ENCODE measurements at places on chromosomes 5 and 9.

GRCh38 chr9:77848404-77848803 lies 183.2 kb downstream of the GNAQ start:
- DNase-seq, result no peak

- no peak for DNase-seq
Observed at GRCh38 chr5:179239256-179240135, 105.8 kb downstream of the ADAMTS2 start.

- no peak for DNase-seq
Observed at GRCh38 chr5:89097103-89097502, 214.1 kb upstream of the MEF2C start.

DNA sequence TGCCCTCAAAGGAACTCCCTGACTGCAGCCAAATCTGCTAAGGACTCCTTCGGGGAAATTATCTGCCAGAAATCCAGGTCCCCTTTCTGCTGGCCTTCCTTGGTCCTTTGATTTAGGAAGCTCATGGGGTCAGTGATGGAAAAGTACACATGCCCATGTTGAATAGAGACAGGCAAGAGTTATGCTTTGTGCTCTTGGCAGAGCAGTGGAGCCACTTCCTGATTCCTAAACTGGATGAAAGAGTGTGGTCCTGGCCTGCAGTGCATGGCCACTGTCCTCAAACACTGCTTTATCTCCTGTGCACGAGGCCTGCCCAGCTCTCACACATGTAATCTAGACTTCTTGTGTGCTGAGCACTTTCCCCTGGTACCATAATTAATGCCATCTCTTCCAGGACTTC lies 2.0 kb upstream of the EBF1 start:
- no peak for DNase-seq

All from activated CD4-positive, alpha-beta T cell treated with anti-CD3 and anti-CD28 coated beads for 24 hours (primary cell).